ENCODE measurements at places on chromosomes 3 and 15.

GRCh38 chr3:168371846-168372245 lies 276.1 kb upstream of the GOLIM4 start:
- DNase-seq: no peak

DNA sequence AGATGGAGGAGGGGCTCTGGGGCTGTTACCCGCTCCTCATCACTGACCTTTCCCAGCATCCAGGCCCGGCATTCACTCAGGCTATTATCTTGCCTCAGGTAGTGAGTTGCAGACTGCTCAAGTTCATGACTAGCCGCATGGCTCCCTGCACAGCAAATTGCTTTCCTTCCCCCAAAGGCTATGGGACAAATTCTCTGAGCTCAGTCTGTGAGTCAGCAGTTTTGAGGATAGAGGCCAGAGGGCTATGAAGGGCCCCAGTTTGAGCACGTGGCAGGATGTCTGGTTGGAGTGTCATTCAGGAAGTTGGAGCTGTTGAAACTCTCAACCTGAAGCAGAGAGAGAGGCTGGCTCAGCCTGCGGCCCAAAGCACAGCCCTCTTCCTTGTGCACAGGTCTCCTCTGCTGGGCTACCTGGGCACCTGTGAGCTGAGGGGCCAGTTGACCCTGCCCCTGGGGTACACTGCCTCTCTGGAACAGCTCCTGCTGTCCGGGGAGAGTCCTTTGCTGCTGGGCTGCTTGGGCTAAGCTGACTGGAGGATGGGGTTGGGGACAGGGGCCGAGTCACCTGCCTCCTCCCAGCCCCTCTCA lies 7.9 kb downstream of the FAH start:
- DNase-seq: no peak

DNA sequence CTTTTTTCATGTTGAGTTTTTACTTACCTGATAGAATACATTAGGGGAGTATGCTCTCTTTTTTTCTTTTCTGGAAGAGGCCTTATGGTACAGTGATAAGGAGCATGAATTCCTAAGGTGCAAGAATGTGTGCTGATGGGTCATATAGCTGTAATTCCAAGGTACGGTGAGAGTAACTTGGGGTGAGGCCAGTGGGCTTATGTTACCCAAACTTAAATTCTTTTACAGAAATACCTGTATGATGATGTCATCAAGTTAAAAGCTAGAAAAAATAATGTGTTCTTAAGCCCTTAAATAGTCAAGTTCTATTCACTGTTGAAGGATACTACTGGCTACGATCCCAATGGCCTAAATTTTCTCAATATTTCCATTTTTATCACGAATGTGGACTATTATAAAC lies 111.2 kb downstream of the GMPS start:
- no peak for DNase-seq

- DNase-seq: no peak
Measured at GRCh38 chr3:77906102-77906709, 866.3 kb downstream of the ROBO2 start.

DNA sequence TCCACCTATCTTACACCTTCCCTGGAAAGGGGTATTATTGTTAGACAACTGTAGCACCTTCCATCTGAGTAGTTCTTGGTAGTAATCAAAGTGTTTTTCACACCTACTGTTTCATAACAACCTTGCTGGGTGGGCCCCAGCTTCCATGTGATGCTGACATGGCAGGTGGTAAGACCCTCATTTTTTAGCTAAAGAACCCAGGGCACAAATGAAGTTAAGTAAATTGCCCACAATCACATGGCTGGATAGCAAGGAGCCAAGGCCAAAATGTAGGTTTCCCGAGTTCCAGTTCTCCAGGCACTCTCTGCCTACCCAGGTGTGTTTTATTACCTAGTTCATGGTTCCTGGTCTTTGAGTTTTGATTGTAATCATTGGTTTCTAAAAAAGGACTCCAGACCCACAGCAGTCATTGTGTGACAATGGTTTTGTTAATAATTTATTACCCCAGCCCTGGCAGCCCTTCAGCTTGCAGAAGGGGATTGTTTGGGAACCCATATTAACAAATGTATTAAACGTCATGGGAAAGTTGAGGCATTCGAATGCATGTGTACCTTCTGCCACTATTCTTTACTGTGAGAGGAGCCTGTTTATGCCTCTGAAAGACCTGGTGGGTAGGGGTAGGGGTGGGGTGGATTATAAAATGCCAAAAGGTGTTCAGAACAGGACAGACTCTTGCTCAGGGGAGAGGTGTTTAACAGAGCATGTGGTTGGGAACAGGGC lies 222.2 kb upstream of the BHLHE40 start:
- no peak for DNase-seq

DNA sequence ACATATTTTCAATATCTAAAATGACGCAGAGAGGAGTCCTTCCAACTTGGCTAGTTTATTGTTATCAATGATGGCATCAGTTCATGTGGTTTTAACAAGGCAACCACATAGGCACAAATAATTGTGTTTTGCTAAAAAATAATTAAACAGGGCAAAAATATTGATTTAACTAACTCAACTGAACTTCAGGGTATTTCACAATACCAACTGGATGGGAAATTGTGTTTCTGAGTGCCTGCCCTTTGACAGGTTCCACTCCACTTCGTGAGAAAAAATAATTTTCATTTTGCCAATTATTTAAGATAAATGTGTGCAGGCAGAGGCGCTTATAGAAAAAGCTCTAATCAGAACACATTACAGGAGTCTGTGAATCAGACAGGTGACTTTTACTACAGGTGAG lies 689.3 kb upstream of the CCDC54 start:
- DNase-seq: no peak

GRCh38 chr3:50255251-50255615 lies 13.7 kb upstream of the SEMA3B start:
- DNase-seq: no peak
